ENCODE measurements at places on chromosomes 4 and X. TPM values are rescaled to one million over a fixed set of nuclear protein-coding genes. Genes with fewer than 3 reads are reported as not detected.

The ADAMTS3 gene
- total RNA-seq, result 2.3 TPM

The UCP1 gene
- total RNA-seq, result not detected

The FRMPD4 gene
- total RNA-seq, result 0.18 TPM

The CLNK gene
- not detected for total RNA-seq

The FGF13 gene
- not detected for total RNA-seq

The TMSB15C gene
- 3.2 TPM for total RNA-seq

The PNMA3 gene
- not detected for total RNA-seq
